HFFc6 (cell line): ENCODE measurements at places on chromosomes 5 and 9. TPM values are rescaled to one million over a fixed set of nuclear protein-coding genes. Genes with fewer than 3 reads are reported as not detected.
A peak's percentile ranks its signal among the peaks of the same experiment; 100 is the strongest.

DNA sequence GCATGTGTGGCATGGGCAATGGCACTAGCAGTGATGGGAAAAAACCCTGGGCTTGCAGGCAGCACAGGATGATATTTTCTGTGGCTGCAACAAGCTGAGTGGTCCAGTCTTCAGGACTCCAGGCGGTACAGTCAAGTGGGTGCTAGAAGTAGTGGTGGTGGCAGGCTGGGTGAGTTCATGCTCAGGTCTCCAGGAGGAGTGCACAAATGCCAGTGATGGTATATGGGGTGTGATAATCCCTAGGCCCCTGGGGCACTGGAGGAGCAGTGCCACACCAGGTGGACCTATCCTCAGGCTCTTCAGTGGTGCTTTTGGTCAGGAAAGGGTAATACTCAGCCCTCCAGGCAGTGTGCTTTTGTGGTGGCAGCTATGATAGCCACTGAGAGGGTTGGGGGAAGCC, 496.4 kb downstream of the PRR16 start:
- no peak overlapping the region for H3K4me3 ChIP-seq
- H3K4me1 ChIP-seq: no peaks in the 10 kb centered on the region
- H3K27me3 ChIP-seq: no peaks in the 10 kb centered on the region
- DNase-seq: no peak
- no peaks in the 10 kb centered on the region; the same call in 1 of the 2 replicates for H3K36me3 ChIP-seq

SLC4A9 gene
- not detected in 3 replicates for total RNA-seq

DNA sequence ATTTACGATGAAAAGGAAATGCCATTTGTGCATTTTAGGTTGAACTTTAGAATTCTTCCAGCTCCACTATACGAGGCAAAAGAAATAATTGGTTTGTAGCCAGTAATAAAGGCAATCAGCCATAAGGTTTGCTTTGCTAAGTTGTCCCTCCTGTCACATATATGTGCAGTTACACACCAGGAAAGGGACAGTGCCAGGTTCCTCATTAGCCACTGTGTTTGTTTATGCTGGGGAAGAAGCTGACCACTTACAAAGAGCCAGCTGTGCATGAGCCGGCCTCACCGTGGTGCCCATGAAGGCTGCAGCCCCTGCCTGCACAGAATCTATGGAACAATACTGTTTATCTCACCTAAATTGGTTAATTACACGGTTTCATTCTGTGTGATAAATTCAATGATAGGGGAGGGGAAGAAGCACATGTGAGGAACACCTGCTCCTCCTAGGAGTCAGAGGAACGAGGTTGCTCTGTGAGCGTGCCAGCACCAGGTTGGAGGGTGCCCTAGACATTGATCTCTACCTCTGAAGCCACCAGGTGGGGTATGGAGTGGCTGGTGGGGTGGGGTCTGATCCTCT, 173.8 kb upstream of the DAP start:
- no peaks in the 10 kb centered on the region for H3K4me1 ChIP-seq
- no peak for DNase-seq
- H3K36me3 ChIP-seq: peaks cover under 1% of the 10 kb centered on the region; the same call in 1 of the 2 replicates
- no peak overlapping the region for H3K27ac ChIP-seq
- H3K27me3 ChIP-seq: peaks cover 29% of the 10 kb centered on the region

GRCh38 chr5:160108124-160108523, 11.1 kb downstream of the PWWP2A start:
- no peak for DNase-seq
- H3K4me1 ChIP-seq: 0 out of 2 replicates have a peak, but pooled peaks cover 8% of the 10 kb centered on the region
- no peak overlapping the region for H3K4me3 ChIP-seq
- H3K36me3 ChIP-seq: peaks cover 9% of the 10 kb centered on the region; the same call in 1 of the 2 replicates

GRCh38 chr5:76526950-76527583, 96.1 kb downstream of the F2RL2 start:
- H3K27ac ChIP-seq: no peak overlapping the region
- H3K4me1 ChIP-seq: peaks cover 9% of the 10 kb centered on the region
- no peaks in the 10 kb centered on the region for H3K36me3 ChIP-seq

DNA sequence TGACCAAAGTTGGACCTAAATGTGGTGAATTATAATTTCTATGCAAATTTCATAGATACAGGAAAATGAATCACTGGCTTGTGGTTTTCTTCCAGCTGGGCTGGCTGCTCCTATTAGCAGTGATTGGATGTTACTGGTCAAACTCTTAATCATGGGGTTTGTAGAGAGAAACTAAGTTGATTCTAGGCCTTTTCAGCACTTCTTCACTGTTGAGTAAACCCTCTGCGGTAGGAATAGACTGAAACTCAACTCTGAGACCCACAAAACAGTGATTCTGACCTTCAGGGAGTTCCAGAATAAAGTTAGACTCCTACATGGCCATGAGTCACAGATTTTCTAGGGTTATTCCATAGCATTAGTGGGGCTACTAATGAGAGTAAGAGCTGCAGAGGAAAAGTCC, 47.9 kb upstream of the FKTN start:
- peaks cover 24% of the 10 kb centered on the region for H3K36me3 ChIP-seq
- peak overlapping the region; percentile 65; the same call in 1 of the 2 replicates for H3K4me3 ChIP-seq
- H3K27me3 ChIP-seq: no peaks in the 10 kb centered on the region

GRCh38 chr5:4361753-4362152, 766.1 kb downstream of the IRX1 start:
- H3K27ac ChIP-seq: no peak overlapping the region
- no peaks in the 10 kb centered on the region for H3K4me1 ChIP-seq
- peaks cover 4% of the 10 kb centered on the region; the same call in 1 of the 2 replicates for H3K36me3 ChIP-seq
- H3K4me3 ChIP-seq: no peak overlapping the region
- no peaks in the 10 kb centered on the region for H3K27me3 ChIP-seq
- DNase-seq: no peak

DNA sequence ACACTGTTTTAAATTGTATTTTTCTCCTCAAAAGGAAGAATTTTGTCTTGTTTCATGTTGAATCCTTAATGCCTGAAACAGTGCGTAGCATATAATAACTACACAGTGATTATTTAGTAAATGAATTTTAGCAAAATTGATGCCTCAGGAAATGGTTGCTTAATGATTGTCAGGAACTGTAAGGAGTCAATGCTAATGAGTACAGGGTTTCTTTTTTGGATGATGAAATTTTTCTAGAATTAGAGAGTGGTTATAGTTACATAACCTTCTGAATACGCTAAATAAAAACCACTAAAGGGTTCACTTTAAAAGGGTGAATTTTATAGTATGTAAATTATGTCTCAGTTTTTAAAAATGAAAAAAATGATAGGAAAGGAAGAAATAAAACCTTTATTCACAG, 14.9 kb downstream of the FAM151B start:
- DNase-seq: no peak
- H3K4me3 ChIP-seq: no peak overlapping the region
- H3K36me3 ChIP-seq: no peaks in the 10 kb centered on the region
- H3K27ac ChIP-seq: no peak overlapping the region

- no peak for DNase-seq
- H3K27me3 ChIP-seq: no peaks in the 10 kb centered on the region
- no peaks in the 10 kb centered on the region for H3K4me1 ChIP-seq
- no peak overlapping the region for H3K27ac ChIP-seq
Measured at GRCh38 chr9:15782106-15782505, 229.3 kb downstream of the CCDC171 start.

GPR21 gene
- not detected in 2 replicates for total RNA-seq

GRCh38 chr5:42842921-42843641, 31.4 kb upstream of the SELENOP start:
- DNase-seq: no peak
- H3K27ac ChIP-seq: no peak overlapping the region
- H3K36me3 ChIP-seq: no peaks in the 10 kb centered on the region
- peaks cover 8% of the 10 kb centered on the region for H3K4me1 ChIP-seq
- peaks cover 1% of the 10 kb centered on the region for H3K27me3 ChIP-seq

- no peak for DNase-seq
- H3K36me3 ChIP-seq: no peaks in the 10 kb centered on the region
- H3K4me3 ChIP-seq: no peak overlapping the region
- no peak overlapping the region for H3K27ac ChIP-seq
- H3K27me3 ChIP-seq: peaks cover 18% of the 10 kb centered on the region
Measured at GRCh38 chr5:133494232-133494922, 118.0 kb downstream of the FSTL4 start.

DMAC1 gene
- total RNA-seq: 45.9 to 55.2 TPM (median 52.7 TPM) in 3 replicates

- H3K36me3 ChIP-seq: peaks cover 5% of the 10 kb centered on the region; the same call in 1 of the 2 replicates
- H3K4me3 ChIP-seq: no peak overlapping the region
- no peaks in the 10 kb centered on the region for H3K4me1 ChIP-seq
- H3K27ac ChIP-seq: no peak overlapping the region
Measured at GRCh38 chr9:124174433-124174832, 83.3 kb upstream of the NEK6 start.

WDR38 gene
- not detected in 3 replicates for total RNA-seq

DNA sequence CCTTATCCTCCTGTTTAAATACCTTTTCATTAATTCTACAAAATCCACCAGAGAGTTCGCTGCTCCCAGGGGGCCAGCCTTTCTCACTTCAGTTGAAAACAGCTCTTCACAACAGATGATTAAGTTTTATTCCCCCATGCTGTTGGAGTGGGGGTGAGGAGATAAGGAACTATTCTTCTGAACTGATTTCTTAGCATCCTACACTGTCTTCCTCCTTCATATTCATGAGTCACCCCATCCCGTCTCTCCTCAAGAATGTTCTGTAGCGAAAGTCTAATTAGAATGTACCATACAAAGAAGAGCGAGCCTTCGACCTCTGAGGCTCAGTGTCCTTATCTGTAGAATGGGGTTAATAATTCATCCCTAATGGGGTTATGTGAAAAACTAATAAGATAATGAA, 138.0 kb downstream of the PIK3R1 start:
- peaks cover 8% of the 10 kb centered on the region; the same call in 1 of the 2 replicates for H3K4me1 ChIP-seq
- no peaks in the 10 kb centered on the region for H3K36me3 ChIP-seq
- H3K27ac ChIP-seq: no peak overlapping the region
- no peak overlapping the region for H3K4me3 ChIP-seq
- H3K27me3 ChIP-seq: peaks cover 1% of the 10 kb centered on the region
- no peak for DNase-seq

SLCO6A1 gene
- not detected in 3 replicates for total RNA-seq

DNA sequence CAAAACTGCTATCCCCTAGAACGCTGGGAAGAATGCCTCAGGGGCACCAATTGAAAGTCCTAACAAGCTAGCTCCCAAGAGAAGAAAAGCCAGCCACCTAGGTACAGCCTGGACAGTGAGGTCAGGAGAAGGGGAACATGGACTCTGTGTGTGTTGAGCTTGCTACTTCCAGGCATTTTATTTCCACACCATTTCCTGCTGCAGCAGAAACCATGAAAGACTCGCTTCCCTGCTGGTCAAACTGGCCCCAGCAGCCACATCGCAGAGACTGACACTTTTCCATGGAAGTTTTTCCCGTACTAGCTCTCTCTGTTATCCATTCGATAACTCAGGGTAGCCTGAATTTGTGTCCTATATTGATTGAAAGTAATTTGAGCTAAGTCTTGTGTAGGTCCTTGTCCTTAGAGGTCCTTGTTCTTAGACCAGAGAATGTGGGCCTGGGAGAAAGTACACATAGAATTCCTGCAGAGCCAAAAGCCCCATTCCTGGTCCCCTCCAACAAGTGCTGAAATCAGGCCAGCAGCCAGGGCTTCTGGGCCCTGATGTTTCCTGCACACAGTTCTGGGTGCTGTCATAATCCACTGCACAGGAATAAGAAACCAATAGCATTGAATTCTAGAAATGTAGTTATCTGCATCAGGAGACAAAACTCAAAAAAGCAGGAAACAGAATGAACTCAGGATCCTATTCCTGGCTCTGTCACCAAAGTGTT, 96.6 kb downstream of the BRINP1 start:
- no peaks in the 10 kb centered on the region for H3K4me1 ChIP-seq
- no peaks in the 10 kb centered on the region for H3K27me3 ChIP-seq
- H3K27ac ChIP-seq: no peak overlapping the region
- no peaks in the 10 kb centered on the region; the same call in 1 of the 2 replicates for H3K36me3 ChIP-seq
- no peak overlapping the region for H3K4me3 ChIP-seq

- no peak overlapping the region for H3K4me3 ChIP-seq
- peaks cover 5% of the 10 kb centered on the region; the same call in 1 of the 2 replicates for H3K4me1 ChIP-seq
- no peak overlapping the region for H3K27ac ChIP-seq
- no peak for DNase-seq
Measured at GRCh38 chr9:10274988-10275387, 337.8 kb downstream of the PTPRD start.

DNA sequence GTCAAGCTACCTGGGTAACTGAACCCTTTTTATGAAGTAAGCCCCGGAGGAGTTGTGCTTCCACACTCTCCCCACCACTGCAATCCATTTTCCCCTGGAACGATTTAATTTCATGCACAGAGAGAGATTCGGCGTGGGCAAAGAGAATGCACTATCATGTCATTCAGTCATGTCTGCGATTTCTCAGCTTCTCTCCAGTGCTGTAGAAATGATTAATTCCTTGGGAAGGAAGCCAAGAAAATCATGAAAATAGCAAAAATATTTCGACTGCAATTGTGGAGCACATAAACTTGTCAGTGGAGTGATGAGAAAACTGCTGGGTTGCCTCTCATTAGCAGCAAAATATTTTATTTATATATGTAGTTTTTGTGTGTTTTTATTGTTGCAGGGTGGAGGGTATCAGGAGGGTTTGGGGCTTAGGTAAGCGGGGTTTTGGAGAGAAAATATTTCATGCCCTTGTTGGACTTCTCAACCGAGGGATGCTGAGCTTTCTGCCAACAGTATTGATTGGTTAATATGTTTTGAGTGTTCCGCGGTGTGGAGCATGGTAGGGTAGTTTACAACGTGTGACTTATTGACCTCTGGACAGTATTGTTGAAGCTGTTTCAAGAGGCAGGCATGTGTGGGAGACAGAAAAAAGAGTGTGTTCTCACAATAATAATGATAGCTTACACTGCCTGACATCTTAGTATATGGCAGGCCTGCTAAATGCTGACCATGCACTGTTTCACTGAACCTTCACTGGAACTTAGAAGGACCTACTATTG, 69.3 kb downstream of the SGCD start:
- H3K36me3 ChIP-seq: no peaks in the 10 kb centered on the region
- peaks cover 15% of the 10 kb centered on the region for H3K4me1 ChIP-seq
- DNase-seq: peak; percentile 16
- H3K4me3 ChIP-seq: no peak overlapping the region
- H3K27ac ChIP-seq: no peak overlapping the region
- H3K27me3 ChIP-seq: no peaks in the 10 kb centered on the region; the same call in 1 of the 2 replicates

CHSY3 gene
- 0.05 to 0.19 TPM in 2 of 3 replicates, not detected in the other for total RNA-seq

FBLL1 gene
- total RNA-seq: not detected in 3 replicates

- H3K4me1 ChIP-seq: no peaks in the 10 kb centered on the region
- no peak overlapping the region for H3K27ac ChIP-seq
- no peaks in the 10 kb centered on the region for H3K27me3 ChIP-seq
Measured at GRCh38 chr9:2453701-2454100, 167.9 kb upstream of the VLDLR start.

DNA sequence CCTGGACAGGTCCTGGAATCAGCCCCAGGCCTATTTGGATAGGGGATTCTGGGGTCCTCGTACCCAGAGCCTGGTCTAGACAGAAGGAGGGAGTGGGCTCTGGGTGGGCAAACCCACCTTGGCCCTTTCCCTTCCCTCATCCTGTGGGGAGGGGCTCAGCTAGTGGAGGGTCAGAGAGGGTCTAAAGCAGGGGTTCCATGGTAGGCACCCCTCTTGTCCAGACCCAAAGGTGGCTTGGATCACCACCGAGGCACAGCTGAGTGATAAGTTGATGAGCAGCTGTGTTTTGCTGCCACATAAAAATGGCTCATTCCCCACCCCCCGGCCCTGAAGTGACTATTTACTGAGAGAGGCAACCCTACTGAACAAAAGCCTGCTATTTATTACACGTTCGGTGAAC, 53.8 kb upstream of the KCNMB1 start:
- H3K27ac ChIP-seq: no peak overlapping the region
- no peaks in the 10 kb centered on the region for H3K4me1 ChIP-seq
- peaks cover 14% of the 10 kb centered on the region for H3K27me3 ChIP-seq
- H3K4me3 ChIP-seq: no peak overlapping the region
- no peaks in the 10 kb centered on the region for H3K36me3 ChIP-seq

- H3K36me3 ChIP-seq: no peaks in the 10 kb centered on the region; the same call in 1 of the 2 replicates
- no peak overlapping the region for H3K4me3 ChIP-seq
- DNase-seq: no peak
- peak overlapping the region; percentile 47 for H3K27ac ChIP-seq
- peaks cover 66% of the 10 kb centered on the region for H3K4me1 ChIP-seq
Measured at GRCh38 chr5:68405026-68405684, 189.6 kb downstream of the PIK3R1 start.

- no peak overlapping the region for H3K4me3 ChIP-seq
- no peak overlapping the region for H3K27ac ChIP-seq
- no peaks in the 10 kb centered on the region for H3K36me3 ChIP-seq
Measured at GRCh38 chr5:171433352-171433698, 13.9 kb downstream of the FGF18 start.
